GM12865 (cell line): ENCODE measurements at places on chromosomes 3 and 15.

- no peak for DNase-seq
Observed at GRCh38 chr3:58625196-58625824, 41.3 kb downstream of the FAM3D start.

DNA sequence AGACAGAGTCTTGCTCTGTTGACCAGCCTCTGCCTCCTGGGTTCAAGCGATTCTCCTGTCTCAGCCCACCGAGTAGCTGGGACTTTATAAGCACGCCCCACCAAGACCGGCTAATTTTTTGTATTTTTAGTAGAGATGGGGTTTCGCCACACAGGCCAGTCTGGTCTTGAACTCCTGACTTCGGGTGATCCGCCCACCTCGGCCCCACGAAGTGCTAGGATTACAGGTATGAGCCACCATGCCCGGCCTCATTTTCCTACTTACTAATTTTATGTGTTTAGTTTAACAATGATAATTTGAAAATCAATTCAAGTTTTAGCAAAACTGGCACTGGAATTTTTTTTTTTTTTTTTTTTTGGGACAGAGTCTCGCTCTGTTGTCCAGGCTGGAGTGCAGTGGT, 336.5 kb downstream of the LPP start:
- DNase-seq, result no peak

- peak; percentile 79 for DNase-seq
Observed at GRCh38 chr3:67018105-67018788, 20.1 kb downstream of the KBTBD8 start.

GRCh38 chr15:66855041-66855440, 153.0 kb downstream of the SMAD6 start:
- no peak for DNase-seq

DNA sequence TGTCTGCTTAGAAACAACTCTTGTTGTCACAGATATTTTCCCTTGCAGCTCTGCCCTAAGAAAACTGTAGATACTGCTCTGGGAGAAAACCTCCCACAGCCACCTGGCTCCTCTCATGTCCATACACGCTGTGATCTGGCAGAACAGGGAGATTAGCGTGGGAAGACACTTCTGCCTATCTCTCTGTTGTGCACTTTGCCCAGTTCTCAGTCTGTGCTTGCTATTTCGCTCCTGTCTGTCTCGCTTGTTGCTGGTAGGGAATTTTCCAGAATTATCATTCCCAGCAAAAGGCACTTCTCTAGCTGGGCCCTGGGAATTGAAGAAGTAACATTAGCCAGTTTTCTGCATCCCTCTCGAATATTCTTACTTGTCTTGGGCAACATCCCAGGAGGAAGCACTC, 8.1 kb upstream of the GATM start:
- no peak for DNase-seq

- DNase-seq, result no peak
Observed at GRCh38 chr15:39918688-39919385, 1.2 kb downstream of the GPR176 start.

DNA sequence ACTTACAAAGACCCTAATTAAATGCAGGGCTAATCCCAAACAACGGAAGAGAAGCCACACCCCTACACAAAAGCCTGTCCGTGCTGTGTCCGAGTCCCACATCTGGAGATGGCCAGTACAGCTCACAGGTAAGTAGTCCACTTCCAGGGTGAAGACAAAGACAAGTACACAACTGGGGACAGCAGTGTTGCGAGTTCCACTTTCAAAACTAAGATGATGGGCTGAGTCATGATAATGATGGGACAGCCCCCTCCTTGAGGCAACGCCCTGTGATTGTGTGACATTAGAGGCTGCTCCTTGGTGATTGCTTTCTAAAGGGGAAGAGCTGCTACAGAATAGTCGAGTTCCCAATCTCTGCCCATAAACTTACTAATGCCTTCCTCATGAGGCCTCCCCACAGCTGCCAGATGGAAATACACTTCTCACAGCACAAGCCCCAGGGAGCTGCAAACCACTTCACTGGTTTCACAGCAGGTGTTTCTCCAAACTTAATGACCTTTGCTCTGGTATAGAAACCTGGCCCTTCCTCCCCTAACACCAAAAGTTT, 27.6 kb downstream of the RFT1 start:
- DNase-seq, result peak; percentile 48

DNA sequence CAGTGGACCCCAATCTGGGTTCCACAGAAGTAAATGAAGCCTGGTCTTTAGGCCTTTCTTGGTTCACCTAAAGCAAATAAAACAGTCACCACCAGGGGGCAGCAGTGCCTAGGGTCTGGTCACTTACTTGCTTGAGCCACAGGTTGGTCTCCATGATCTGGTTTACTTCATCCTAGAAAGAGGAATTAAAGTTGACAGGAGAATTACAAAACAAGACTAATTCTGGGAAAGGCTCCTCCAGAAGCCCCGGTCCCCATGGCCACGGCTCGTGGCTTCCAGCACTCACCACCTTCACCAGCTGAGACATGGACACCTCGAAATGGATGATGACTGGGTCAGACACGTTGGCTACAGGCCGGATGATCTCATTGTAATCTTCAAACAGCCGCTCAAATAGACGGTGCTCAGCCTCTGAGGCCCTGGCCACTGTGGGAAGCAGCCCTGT, 2.3 kb downstream of the CHRNA3 start:
- DNase-seq, result peak; percentile 87

- peak; percentile 31 for DNase-seq
Observed at GRCh38 chr15:33716025-33716424, 252.3 kb upstream of the CHRM5 start.

DNA sequence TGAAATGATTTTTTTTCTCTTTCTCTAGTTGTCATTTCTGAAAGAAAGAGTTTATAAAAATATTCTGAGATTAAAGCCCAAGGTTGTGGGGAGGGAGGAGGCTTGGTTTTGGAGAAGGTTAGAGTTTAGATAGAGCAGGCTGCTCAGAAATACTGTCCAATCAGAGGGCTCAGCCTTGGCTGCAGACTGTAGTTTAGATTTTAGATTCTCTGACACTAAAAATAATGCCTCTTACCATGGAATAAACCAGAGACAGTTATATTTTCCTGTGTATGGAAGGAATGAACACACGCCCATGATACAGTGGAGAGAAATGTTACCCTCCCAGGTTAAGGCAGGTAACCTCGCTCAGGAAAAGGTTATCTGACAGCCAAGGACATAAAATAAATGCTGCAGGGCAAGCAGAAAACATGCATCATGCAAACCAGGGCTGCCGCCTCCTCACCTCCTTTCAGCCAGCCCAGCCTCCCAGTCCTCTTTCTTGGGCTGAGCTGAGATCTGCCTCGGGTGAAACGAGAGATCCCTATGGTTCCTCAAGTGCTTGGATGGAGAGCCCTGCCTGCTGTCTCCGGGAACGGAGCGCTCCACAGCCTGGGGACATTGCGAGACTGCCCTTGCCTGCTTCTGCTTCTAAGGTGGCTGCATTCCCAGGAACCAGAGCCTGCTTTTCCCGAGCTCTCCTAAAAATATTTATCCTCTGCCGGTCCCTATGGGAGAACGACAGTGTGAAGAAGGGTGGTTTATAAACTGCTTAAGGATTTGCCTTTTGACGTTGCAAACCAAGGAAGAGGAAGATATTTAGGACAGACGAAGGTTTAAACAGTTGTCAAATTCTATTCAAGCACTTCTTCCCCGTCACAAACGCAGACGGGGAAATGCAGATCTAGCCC, 848 bp downstream of the NCEH1 start:
- DNase-seq, result peak; percentile 15

DNA sequence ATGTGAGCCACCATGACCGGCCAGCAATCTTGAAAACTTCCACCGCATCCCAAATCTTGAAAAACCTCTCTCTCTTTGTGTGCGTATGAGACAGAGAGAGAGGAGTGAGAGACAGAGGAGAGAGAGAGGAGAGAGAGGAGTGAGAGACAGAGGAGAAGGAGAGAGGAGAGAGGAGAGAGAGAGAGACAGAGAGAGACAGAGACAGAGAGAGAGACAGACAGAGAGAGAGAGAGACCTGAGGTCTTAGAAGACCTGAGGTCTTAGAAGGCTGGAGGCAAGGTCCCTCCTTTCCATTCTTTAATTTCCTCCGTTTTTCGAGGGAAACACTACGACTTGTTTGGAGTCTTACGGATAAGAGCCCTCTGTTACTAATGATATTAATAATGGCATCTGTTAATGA, 39.5 kb downstream of the TMEM40 start:
- DNase-seq, result no peak

- DNase-seq, result no peak
Observed at GRCh38 chr15:68078365-68078764, 24.2 kb downstream of the PIAS1 start.

GRCh38 chr15:40244961-40245523, 6.2 kb downstream of the PAK6 start:
- DNase-seq, result no peak

DNA sequence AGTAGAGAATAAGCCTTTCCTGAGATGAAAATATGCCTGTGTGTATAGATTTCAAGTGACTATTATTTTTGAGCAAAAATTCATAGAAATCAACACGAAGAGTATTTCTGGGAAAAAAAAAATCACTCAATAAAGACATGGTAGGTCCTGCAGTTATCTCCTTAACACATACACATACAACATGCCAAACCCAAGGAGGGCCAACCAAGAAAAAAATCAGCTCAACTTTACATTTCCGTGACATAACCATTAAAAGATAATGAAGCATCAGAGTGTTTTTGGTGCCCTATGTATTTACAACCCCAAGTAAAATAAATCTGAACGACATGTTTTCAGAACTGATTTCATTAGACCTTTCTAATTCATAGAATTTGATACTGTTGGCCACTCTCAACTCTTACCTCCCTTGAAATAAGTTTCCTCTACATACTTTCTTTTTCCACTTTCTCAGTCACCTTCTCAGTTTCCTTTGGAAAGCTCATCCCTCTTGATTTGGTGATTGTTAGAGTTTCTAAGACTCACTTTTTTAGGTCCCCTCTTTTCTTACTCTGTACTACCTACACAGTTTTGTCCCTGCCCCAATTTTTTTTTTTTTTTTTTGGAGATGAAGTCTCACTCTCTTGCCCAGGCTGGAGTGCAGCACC, 162.3 kb downstream of the TBL1XR1 start:
- DNase-seq, result no peak

GRCh38 chr15:74252721-74253120, 16.6 kb downstream of the CCDC33 start:
- DNase-seq, result no peak

- peak; percentile 84 for DNase-seq
Observed at GRCh38 chr15:90062023-90062442, 40.2 kb downstream of the IDH2 start.

DNA sequence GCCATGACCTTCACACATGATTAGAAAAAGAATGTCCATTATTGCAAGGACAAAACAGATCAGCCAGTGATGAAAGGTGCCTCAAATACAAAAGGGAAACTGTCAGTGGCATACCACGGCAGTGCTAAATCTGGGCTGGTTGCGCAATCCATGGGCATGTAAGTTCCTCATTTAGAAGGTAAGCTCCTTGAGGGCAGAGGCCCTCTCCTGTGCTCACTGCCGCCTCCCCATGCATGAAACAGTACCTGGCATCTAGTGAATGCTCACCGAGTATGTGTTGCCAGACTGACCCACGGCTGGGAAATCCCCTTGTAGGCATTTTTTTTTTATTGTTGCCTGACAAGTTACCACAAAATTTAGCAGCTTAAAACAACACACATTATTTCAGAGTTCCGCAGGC, 312.1 kb upstream of the CHRM5 start:
- peak; percentile 10 for DNase-seq
